GM23338 (cell line): ENCODE measurements at places on chromosomes 5 and 9. TPM values are rescaled to one million over a fixed set of nuclear protein-coding genes. Genes with fewer than 3 reads are reported as not detected.

DNA sequence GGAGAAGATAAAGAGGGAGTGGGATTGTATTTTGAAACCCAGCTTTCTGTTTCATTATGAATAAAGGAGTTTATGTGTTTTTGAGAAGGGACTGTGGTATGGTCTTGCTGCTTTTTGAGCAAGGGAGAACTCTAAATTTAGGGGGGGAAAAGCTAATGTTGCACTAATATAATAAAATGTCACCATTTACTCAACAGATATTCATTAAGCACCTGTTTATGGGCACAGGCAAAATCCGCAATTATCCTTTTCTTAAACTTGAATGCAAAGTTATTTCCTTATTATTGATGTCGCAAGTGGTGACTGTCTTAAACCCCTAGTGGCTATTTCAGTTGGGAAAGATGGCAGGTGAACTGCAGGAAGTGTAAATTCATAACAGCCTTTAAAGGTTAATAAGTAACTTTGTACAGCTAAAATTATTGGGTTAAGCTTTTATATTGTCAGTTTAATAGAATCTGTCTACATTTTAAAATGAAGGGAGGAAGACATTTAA is 1.5 kb downstream of the CDC42SE2 start:
- no peaks in the 10 kb centered on the region for H3K4me1 ChIP-seq
- H3K27me3 ChIP-seq: no peaks in the 10 kb centered on the region
- peak overlapping the region; percentile 77 for H3K4me3 ChIP-seq
- no peaks in the 10 kb centered on the region for H3K36me3 ChIP-seq
- no peak overlapping the region for H3K27ac ChIP-seq

DNA sequence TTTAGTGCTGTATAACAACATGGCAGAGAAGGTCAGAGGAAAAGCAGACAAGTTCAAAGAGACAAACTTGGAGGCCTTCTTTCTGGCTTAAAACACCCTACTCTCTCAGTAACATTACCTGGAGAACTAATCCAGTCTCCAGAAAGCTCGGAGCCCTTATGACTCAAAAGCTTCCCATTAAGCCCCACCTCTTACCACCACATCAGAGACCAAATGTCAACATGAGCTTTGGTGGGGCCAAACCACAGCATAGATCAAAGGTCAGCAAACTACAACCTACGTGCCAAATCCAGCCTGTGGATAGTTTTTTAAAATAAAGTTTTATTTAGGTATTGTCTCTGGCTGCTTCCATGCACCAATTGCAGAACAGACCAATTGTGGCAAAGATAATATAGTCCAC is 589.9 kb downstream of the DNAH5 start:
- H3K4me3 ChIP-seq: no peak overlapping the region
- no peaks in the 10 kb centered on the region for H3K27me3 ChIP-seq
- DNase-seq: no peak
- no peaks in the 10 kb centered on the region for H3K36me3 ChIP-seq
- H3K27ac ChIP-seq: no peak overlapping the region

DNA sequence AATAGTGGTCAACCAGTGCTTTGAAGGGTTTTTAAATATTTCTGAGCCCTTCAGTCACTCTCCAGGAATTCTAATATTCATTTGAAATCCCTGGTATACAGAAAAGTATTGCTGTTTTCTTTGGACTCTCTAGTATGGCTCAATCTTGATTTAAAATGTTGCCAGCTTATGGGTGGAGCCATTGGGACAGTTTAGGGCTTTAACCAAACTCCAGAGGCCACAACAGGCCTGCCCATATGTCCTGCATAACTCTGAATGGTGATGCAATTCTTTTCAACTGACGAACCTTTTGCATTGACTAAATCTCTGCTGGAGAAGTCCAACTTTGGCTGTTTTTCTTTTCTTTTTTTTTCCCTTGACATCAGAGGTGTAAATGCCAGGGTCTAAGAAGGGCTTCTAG is 10.3 kb upstream of the ANKHD1 start:
- H3K4me1 ChIP-seq: no peaks in the 10 kb centered on the region
- H3K27me3 ChIP-seq: no peaks in the 10 kb centered on the region
- no peak overlapping the region for H3K4me3 ChIP-seq

GRCh38 chr5:139698490-139699146 is 50.5 kb downstream of the CXXC5 start:
- no peaks in the 10 kb centered on the region for H3K36me3 ChIP-seq
- peaks cover 45% of the 10 kb centered on the region for H3K4me1 ChIP-seq
- DNase-seq: peak; percentile 94
- peaks cover 30% of the 10 kb centered on the region for H3K27me3 ChIP-seq
- no peak overlapping the region for H3K27ac ChIP-seq

The BTNL9 gene
- total RNA-seq: 2.8 and 3.4 TPM in 2 replicates

- H3K36me3 ChIP-seq: no peaks in the 10 kb centered on the region
- H3K4me1 ChIP-seq: peaks cover 34% of the 10 kb centered on the region
- peak overlapping the region; percentile 26; the same call in 1 of the 2 replicates for H3K27ac ChIP-seq
- no peak overlapping the region for H3K4me3 ChIP-seq
- DNase-seq: peak; percentile 31
Observed at GRCh38 chr5:87754009-87754757, 341.5 kb upstream of the CCNH start.

- H3K27ac ChIP-seq: no peak overlapping the region
- no peak for DNase-seq
- H3K36me3 ChIP-seq: no peaks in the 10 kb centered on the region
- no peaks in the 10 kb centered on the region for H3K27me3 ChIP-seq
Observed at GRCh38 chr5:61582887-61583286, 250.8 kb downstream of the ZSWIM6 start.

DNA sequence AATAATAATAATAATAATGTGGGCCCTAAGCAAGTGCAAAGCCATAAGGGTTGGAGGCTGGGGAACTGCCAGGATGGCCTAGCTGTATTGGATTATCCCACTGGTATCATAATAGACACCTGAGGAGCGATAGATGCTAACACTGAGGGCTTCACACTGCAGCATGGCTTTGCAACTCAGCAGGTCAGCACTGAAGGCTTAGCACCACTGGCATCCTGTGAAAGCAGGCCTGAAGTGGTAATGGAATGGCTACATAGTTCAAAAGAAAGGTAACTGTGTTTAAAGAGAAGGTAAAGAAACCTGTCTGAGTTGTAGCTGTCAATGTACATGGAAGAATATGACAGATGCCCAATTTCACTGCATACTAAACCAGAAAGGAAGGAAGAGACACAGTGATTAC is 359.0 kb downstream of the OSTF1 start:
- no peaks in the 10 kb centered on the region for H3K36me3 ChIP-seq
- DNase-seq: no peak
- H3K27me3 ChIP-seq: no peaks in the 10 kb centered on the region
- peaks cover 3% of the 10 kb centered on the region for H3K4me1 ChIP-seq

GRCh38 chr5:155833287-155833686 is 493.7 kb upstream of the SGCD start:
- peak; percentile 15 for DNase-seq
- H3K4me1 ChIP-seq: no peaks in the 10 kb centered on the region
- H3K27me3 ChIP-seq: no peaks in the 10 kb centered on the region
- H3K27ac ChIP-seq: no peak overlapping the region
- H3K36me3 ChIP-seq: no peaks in the 10 kb centered on the region
- H3K4me3 ChIP-seq: no peak overlapping the region

The GDA gene
- 4.1 and 5.8 TPM in 2 replicates for total RNA-seq

The PFN3 gene
- 1.9 TPM in 1 of 2 replicates, not detected in the other for total RNA-seq

DNA sequence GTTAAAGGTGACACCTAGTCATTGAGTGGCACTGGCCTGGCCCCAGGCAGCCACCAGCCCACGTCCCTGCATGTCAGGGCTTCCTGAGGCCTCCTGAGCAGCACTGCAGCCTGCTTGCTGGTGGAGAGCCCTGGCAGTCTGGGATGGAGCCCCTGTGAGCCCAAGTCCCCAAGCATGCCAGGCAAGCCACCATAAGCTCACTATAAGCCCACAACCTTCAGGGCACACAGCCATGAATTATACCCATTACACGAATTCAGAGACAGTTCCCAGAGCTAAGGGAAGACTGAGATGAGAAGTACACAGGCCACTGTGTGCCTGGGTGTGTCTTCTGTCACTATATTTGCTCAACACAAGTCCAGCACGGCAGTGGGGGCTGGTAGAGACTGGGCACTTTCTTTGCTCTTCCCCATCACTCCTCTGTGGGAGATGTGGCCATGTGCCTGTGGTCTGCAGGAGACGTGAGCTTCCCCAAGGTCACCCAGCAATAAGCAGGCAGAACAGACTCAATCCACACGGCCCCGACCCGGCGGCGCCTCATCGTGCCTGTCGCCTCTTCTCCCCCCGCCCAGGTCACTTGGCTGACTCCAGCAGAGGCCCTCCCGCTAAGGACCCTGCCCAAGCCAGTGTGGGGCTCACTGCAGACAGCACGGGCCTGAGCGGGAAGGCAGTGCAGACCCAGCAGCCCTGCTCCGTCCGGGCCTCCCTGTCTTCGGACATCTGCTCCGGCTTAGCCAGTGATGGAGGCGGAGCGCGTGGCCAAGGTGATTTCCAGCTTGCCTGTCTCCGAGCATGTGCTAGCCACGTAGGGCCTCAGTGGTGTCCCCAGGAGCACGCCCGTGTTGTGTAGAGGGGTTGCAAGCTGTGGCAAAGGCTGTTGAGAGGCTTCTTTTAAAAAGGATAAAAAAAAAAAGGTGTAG is 114.8 kb downstream of the WNK2 start:
- H3K27me3 ChIP-seq: no peaks in the 10 kb centered on the region
- no peaks in the 10 kb centered on the region for H3K36me3 ChIP-seq
- no peak overlapping the region for H3K4me3 ChIP-seq
- no peak overlapping the region for H3K27ac ChIP-seq
- H3K4me1 ChIP-seq: no peaks in the 10 kb centered on the region

DNA sequence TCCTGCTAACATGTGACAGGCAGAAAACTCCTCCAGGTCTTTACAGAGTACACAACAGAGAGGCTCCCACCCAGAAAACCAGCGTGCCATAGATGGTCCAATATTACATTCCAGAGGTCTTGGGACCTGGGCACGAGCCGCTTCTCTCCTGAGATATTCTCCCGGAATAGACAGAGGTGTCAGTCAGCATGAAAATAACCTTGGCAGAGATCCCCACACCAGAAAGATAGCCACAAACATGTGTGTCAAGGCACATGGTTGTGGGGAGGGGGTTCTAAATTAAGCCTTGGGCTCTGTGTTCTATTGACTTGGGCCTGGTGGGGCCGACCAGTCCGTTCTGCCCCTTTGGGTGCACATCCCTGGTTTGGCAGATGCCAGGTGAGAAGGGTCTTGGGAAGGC is 78.4 kb downstream of the BOD1 start:
- DNase-seq: no peak
- H3K27me3 ChIP-seq: no peaks in the 10 kb centered on the region
- no peak overlapping the region for H3K4me3 ChIP-seq

The SAXO1 gene
- total RNA-seq: not detected in 2 replicates

GRCh38 chr9:99287641-99288040 is 65.6 kb downstream of the SEC61B start:
- no peak overlapping the region for H3K4me3 ChIP-seq
- DNase-seq: no peak
- no peaks in the 10 kb centered on the region for H3K4me1 ChIP-seq
- H3K36me3 ChIP-seq: no peaks in the 10 kb centered on the region
- no peak overlapping the region for H3K27ac ChIP-seq
- no peaks in the 10 kb centered on the region for H3K27me3 ChIP-seq

DNA sequence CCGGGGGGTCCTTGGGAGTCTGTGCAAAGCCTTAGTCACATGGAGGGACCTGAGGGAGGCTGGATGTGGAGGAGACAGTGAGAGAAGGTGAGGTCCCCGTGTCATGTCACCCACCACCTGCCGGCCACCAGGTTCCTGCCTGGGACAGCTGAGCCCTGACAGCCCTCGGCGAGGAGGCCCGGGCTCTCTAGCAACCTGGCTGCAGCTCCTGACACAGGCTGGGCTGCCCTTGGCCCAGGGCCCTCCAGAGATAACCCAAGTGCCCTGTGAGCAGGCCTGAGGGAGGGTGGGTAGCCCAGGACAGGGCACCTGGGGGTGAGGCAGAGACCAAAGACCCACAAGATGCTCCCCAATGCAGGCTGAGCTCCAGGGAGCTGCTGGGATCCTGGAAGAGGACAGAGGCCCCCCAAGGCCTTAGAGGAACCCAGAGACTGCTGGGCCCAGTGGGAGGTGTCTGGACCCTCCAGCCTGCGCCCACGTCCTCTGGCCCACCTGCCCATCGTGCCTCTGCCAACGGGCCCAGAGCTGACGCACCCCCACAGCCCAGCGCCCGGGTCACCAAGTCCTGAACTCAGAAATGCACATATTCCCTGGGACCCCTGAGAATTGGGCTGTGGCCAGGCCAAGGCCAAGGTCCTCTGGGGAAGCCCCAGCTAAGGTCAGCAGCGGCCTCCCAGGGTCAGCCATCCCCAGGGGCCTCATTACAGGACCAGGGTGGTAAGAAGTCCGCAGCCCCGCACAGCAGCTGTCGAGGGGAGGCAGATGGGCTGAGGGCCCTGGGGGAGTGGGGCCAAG is 8.8 kb upstream of the PTGDS start:
- H3K27me3 ChIP-seq: no peaks in the 10 kb centered on the region
- H3K4me3 ChIP-seq: no peak overlapping the region
- no peak for DNase-seq
- no peaks in the 10 kb centered on the region for H3K36me3 ChIP-seq
- peaks cover 9% of the 10 kb centered on the region for H3K4me1 ChIP-seq

DNA sequence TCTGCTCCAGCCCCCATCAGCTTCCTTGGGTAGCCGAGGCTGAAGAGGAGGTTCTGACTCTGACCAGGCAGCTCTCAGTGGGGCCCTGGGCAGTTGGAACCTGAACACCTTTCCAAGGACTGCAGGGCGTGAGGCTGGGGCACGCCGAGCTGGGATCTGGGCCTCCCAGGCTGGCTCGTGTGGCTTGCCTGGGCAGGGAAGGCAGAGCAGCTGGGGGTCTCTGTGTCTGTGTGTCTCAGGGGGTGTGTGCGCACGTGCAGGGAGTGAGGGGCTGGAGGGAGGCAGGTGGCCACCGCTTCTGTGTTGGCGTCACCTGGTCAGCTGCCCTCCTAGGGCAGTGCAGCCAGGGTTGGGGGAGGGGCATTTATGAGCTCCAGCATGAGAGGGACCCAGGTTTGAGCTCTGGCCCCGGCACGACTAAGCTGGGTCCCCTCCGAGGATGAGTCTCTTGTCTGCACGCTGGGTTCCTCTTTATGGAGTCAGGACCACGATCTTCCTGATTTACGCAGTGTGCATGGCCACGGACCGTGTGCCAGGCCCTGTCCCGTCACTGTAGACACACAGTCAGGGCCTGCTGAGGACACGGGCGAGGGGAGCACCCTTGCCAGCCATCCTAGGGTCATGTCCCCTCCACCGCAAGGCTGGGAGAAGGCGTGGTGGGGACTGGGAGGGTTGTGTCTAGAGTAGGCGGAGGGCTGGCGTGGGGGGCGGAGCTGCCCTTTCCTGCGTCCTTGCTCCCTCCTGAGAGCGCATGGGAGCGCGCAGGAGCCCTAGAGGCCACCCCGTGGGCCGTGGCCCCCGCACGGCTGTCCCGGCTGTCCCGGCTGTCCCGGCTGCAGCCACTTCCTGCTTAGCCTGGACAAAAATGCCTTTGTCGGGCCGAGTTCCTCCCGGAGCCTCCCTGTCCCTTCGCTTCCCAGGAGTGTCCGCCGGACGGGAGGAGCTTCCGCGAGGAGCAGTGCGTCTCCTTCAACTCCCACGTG is 4.6 kb downstream of the ADAMTSL2 start:
- no peaks in the 10 kb centered on the region for H3K36me3 ChIP-seq
- no peak overlapping the region for H3K4me3 ChIP-seq
- peaks cover under 1% of the 10 kb centered on the region; the same call in 1 of the 2 replicates for H3K4me1 ChIP-seq
- H3K27ac ChIP-seq: no peak overlapping the region

GRCh38 chr9:19223724-19224123 is 6.8 kb upstream of the DENND4C start:
- no peaks in the 10 kb centered on the region for H3K36me3 ChIP-seq
- H3K4me1 ChIP-seq: peaks cover 6% of the 10 kb centered on the region; the same call in 1 of the 2 replicates
- peak overlapping the region; percentile 66; the same call in 1 of the 2 replicates for H3K27ac ChIP-seq
- no peak overlapping the region for H3K4me3 ChIP-seq

The SEC24A gene
- total RNA-seq: 36.5 and 37.4 TPM in 2 replicates

- H3K27me3 ChIP-seq: no peaks in the 10 kb centered on the region
- no peak overlapping the region for H3K27ac ChIP-seq
- peaks cover 2% of the 10 kb centered on the region for H3K4me1 ChIP-seq
- H3K36me3 ChIP-seq: no peaks in the 10 kb centered on the region
- H3K4me3 ChIP-seq: no peak overlapping the region
Observed at GRCh38 chr9:72309364-72310133, 55.5 kb downstream of the ZFAND5 start.
